Tibial artery (tissue), 4 donors: ENCODE measurements at places on chromosomes 12 and 14.

DNA sequence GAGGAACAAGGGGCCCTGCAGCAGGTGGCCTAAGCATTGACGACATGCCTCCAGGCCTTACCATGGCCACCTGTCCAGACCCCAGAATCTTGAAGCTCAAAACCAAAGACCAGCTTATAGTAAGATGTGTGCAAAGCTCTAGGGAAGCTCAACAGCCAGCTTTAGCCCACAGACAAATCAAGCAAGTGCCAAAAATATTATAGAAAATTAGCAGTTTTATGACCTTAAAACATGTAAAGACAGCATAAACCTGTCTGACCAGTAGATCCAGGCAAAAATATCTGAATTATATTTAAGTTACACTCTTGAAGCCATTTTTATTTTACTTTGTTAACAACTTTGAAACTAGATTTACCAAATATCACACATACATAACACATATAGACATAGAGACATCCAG, 90.6 kb downstream of the TXNDC16 start:
- no peak for DNase-seq

GRCh38 chr12:126706300-126706699, 1560.7 kb upstream of the TMEM132C start:
- DNase-seq, result no peak

- no peak for DNase-seq
These were observed 12.3 kb upstream of the DCD start for GRCh38 chr12:54660320-54660962.

GRCh38 chr14:73058922-73059673, 764 bp downstream of the RBM25 start:
- DNase-seq, result no peak

GRCh38 chr14:26845151-26845818, 247.5 kb upstream of the NOVA1 start:
- DNase-seq, result no peak

DNA sequence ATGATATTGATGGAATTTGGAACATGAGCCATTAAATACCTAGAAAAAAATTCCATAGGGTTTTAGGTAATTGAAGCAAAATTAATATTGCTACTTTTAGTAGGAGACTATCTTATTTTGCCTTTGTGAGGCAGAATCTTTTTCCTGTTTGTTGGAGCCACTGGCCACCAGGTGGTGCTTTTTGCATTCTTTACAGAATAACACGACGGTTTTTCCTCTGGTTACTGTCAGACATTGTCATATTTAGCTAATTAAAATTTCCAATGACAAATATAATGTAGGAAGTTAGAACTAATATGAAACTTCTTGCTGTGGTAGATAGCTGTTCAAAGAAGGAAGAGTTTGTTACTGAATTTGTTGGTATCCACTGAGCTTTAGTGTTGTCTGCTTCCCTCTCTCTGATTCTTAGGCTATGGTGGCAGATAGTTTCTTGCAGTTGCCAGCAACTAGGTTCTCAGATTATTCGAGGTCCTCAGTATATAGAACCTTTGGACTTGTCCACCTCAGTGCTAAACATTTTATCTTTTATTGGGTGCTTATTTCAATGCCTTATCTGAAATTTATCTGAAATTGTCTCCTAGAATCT, 25.7 kb downstream of the RAB21 start:
- DNase-seq, result no peak

DNA sequence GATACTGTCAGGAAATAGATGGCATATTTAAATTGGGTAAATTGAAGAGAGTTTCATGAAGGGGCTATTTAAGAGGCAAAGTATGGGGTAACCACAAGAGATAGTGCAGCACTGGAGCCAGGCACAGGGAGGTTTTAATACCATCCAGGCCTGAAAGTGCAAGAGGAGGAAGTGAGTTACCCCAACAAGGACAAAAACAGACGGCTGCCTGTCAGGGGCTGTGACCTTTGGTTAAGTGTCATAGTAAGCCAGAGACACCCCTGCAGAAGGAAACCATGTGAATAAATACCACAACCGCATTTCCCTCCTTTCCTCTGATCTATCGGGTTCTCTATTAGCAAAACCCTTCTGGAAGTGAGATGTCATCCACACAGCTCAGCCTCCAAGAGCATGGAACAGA, 122.0 kb upstream of the DHRS4 start:
- no peak for DNase-seq

- DNase-seq, result no peak
These were observed 58.3 kb downstream of the CALM1 start for GRCh38 chr14:90455100-90455571.

DNA sequence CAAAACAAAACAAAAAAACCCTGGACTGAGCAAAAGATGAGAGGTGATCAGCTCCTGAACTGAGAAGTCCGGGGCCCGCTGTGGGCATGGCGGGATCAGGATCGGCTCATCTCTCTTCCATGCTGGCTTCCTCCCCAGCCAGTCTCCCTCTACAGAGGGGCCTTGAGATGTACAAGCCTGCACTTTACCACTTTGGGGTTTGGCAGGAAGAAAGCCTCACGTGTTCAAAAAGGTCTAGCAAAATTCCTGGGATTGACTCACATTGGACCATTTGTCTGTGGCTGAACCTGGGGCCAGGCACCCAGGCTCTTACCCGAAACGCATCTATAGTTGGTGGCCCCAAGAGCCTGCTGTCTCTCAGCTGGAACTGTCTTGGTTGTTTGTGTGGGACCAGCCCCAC, 89.0 kb downstream of the SLC24A4 start:
- DNase-seq, result no peak

- no peak for DNase-seq
These were observed 91.2 kb downstream of the RCOR1 start for GRCh38 chr14:102683399-102684297.

DNA sequence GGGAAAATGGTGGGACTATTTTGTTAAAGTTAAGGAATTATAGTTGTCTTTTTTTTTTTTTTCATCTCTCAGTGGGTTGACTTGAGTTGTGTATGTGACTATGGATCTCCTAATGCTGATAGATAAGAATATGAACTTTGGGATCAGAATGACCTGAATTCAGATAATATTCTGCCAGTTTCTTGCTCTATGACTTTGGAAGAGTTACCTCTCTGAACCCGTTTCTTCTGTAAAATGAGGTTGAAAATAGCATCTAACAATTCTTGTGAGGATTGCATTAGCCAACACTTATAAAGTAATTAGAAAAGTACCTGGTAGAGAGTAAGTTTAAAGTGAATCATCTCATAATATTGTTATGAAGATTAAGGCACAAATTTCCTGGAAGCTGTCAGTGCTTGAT, 18.4 kb downstream of the EID3 start:
- no peak for DNase-seq
